ENCODE measurements at places on chromosomes 12 and 14.

GRCh38 chr12:53219292-53219955 is 12.4 kb upstream of the ITGB7 start:
- peak; percentile 56 for DNase-seq

- DNase-seq = no peak
Observed at GRCh38 chr12:9319842-9320173, 111.6 kb upstream of the PZP start.

DNA sequence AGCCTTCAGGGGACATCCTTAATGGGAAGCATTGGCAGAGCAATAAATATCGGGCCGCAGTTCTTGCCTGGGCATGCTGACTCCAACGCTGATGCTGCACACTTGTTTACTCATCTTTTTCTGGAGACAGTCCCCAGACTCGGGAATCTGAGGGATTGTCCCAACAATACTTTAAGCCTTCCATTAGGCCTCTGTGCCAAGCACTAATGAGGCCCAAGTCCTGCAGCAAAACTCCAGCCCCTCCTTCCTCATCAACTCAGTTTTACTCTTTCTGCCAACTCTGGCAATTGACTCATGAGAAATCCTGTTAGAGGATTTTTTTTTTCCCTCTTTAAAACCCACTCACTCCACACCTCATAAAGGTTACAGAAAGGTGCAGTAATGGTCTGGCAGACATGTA is 233.4 kb upstream of the PELI2 start:
- no peak for DNase-seq

GRCh38 chr12:69095765-69096477 is 143.4 kb upstream of the CPSF6 start:
- no peak for DNase-seq

- no peak for DNase-seq
Observed at GRCh38 chr12:132152411-132152821, 8.2 kb downstream of the NOC4L start.

DNA sequence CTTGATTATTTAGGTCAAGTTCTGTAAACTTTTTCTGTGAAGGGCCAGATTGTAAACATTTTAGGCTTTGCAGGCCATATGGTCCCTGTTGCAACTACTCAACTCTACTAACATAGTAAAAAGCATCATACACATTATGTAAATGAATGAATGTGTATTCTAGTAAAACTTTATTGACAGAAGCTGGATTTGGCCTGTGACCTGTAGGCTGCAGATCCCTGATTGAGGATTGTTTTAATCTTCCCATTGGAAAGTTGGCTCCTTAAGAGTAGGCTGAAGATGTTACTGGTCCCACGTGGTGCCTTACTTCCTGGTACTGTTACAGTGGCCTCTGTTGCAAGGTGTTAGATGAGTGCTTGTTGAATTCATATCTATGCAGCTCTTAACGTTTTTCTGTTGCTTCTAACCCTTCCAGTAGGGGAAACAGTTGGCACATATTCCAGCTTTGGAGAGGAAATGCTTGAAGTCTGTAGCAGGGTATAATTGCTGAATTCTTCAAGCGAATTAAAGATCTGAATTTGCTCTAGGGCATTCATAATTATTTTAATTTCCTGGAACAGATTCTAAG is 133.6 kb upstream of the DNM1L start:
- DNase-seq = no peak

GRCh38 chr12:117096501-117097042 is 2.6 kb downstream of the TESC start:
- no peak for DNase-seq

- DNase-seq = no peak
Observed at GRCh38 chr14:102164241-102164641, 24.5 kb downstream of the WDR20 start.

DNA sequence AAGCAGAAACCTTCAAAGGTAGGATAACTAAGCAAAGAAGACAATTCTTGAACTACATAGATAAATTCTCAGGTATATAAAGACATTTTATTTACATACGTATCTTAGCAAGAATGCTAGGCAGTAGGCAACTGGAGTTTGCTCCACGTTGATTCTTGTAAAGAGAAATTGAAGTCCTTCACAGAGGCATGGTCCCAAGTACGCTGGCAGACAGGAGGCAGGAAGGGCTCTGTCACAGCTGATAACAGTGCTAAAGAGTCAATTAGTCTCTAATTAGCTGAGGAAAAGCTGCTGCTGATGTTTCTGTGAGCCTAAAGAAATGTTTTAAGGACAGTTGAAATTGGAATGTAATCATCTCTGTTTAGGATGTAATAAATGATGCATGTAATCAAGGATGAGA is 146.8 kb downstream of the METTL25 start:
- no peak for DNase-seq

GRCh38 chr14:77804592-77804991 is 4.7 kb downstream of the ADCK1 start:
- no peak for DNase-seq

- no peak for DNase-seq
Observed at GRCh38 chr14:90005441-90005840, 49.7 kb downstream of the TDP1 start.

DNA sequence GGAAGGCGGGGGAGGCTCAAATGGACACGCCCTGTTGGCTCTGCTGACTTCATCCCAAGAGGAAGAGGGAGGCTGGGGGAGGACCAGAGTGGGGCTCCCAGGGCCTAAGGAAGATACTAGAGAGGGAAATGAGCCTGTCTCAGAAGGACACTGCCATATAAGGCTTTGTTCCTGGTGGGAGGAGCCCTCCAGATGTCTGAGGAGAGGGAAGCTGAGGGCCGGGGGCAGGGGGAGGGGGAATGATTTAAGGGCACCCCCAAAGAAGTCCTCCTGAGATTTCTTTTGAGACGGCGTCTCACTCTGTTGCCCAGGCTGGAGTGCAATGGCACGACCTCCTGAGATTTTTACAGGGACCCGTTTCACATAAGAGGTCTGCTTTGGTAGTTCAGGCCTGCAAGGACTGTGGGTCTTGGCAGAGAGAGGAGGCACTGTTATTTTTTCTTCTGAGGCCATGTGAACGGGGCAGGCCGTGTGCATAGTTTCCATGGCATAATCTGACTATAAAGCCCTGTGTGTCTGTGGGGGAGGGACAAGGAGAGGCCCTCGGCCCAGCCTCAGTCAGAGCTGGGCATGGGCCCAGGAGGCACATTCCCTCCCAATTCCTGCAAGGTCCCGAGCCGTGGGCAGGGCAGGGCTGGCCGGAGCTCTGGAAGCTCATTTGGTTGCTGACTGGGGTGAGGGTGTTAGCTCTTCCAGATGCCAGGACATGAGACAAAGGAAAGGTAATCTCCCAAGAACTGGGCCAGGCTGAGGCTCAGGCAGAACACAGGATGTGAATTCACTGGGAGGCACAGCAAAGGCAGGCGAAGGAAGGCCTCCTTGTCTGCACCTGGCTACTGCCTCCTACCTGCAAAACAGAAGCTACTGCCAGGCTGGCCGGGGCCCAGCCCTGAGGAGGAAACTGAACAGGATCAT is 22.2 kb upstream of the PLEKHG3 start:
- DNase-seq = no peak

- DNase-seq = no peak
Observed at GRCh38 chr12:40225984-40226602, 1.3 kb downstream of the LRRK2 start.

DNA sequence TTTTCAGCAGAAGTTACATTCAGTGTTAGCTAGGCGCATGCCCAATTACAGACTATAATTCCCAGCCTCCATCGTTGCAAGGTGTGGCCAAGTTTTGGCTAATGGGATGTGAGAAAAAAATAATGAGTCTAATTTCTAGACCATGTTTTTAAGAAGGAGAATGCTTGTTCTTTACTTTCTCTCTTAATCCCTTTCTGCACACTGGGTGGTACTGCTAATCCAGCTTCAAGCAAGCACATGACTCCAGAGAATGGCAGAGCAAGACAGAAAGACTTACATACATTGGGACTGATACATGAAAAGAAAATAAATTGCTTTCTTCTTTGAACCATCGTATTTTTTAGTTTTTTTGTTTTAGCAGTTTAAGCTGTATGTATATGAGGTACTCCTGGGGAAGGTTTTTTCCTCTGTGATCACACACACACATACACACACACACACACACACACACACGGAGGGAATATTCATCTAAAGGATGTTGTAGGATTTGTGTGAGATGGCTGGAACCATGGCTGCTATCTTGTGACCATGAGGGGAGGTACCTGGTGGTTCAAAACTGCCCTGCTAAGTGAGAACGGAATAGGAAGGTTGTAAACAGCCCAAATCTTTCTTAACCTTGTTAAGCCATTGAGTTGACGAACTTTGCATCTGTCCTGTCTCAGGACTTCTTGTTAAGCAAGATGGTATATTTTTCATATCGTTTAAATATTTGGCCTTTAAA is 34.3 kb upstream of the LTA4H start:
- no peak for DNase-seq

DNA sequence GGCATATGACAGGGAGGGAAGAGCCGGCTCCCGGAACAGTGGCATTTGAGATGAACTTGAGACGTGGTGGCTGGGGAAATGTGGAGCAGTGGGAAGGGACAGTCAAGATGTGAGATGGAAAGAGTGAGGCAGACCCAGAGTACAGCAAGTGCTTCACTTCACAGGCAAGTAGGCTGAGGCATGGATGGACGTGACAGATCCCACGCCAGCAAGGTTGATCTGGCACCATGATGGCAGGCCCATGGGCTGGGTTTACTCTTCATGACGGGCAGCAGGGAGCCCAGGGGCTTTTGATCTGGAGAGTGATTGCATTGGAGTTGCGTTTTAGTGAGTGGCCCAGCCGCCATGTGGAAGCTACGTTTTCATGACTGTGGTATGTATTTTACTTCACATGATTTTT is 17.9 kb upstream of the EML1 start:
- no peak for DNase-seq

- no peak for DNase-seq
Observed at GRCh38 chr12:108373111-108373510, 34.0 kb upstream of the CMKLR1 start.

GRCh38 chr14:94305620-94306019 is 12.6 kb upstream of the SERPINA10 start:
- no peak for DNase-seq

DNA sequence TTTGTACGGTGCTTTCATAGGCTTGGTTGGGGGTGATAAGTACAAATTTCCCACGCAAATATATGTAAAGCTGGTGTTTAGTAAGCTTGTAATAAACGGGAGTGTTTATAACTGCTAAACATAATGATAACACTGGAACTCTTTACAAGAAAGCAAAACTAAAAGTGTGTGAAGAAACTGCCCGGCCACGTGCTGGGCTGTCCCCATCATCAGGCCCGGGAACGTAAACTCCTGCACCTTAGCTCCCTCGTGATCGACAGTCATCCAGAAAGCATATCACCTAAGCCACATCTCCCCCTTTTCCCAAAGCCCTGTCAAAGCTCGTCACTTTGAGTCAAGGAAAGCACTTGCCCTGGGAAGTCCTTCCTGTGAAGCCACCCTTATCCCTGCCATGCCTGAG is 18.0 kb upstream of the PARP11 start:
- no peak for DNase-seq

GRCh38 chr12:49227713-49228112 is 37.2 kb upstream of the TUBA1C start:
- DNase-seq = no peak

- peak; percentile 58 for DNase-seq
Observed at GRCh38 chr14:67411820-67412421, at the start of gene PLEK2. Gene PLEK2, minus strand, starts transcription at chr14:67412165. Its CDS starts 106 bp downstream, at chr14:67412059.

- no peak for DNase-seq
Observed at GRCh38 chr14:76090616-76091391, 60.9 kb upstream of the GPATCH2L start.
